H9 (cell line): ENCODE measurements at places on chromosomes 6 and 20. TPM values are rescaled to one million over a fixed set of nuclear protein-coding genes. Genes with fewer than 3 reads are reported as not detected.
A peak's percentile ranks its signal among the peaks of the same experiment; 100 is the strongest.

GRCh38 chr6:55997223-55997874, 122.0 kb upstream of the BMP5 start:
- no peak overlapping the region for H3K27ac ChIP-seq
- H3K27me3 ChIP-seq, result no peaks in the 10 kb centered on the region
- H3K4me1 ChIP-seq, result no peaks in the 10 kb centered on the region
- no peak for DNase-seq

The SIRPB2 gene
- total RNA-seq, result not detected in 2 replicates

DNA sequence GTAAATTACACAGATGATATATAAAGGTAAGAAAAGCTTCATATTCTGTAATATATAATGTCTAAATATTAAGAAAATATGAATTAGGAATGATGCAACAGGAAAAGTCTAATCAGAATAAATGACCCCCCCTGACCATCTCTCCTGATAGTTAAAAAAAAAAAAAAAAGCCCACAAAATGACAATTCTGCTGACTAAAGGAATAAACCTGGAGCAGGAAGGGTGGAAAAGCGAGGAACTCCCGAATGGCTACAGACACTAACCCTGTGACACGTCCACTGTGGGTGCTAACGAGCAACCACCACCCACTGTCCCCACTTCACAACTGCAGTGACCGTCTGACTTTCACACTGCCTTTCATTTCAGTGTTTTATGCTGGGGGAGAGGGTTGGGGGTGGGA, 67.6 kb upstream of the FOXQ1 start:
- DNase-seq, result no peak
- no peak overlapping the region for H3K4me3 ChIP-seq
- H3K27ac ChIP-seq, result no peak overlapping the region
- 0 out of 2 replicates have a peak, but pooled peaks cover 4% of the 10 kb centered on the region for H3K4me1 ChIP-seq

DNA sequence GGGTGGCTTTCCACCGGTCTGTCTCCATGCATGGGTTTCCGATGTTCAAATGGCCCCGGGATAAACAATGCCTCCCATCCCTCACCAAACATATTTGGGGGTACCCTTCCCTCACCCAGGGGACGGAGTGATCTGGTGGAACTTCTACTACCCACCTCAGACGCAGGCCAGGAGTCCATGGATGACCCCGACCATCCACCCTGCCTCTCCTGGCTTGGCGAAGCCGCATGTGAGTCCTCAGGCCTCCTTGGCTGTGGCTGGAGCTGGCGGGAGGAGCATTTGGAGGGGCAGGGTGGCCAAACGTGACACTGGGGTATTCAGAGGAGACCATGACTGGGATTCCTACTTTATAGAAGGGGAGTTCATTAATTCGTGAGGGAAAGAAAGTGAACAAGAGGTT, 45.9 kb upstream of the FRMD1 start:
- H3K4me1 ChIP-seq, result no peaks in the 10 kb centered on the region
- H3K4me3 ChIP-seq, result no peak overlapping the region
- no peak for DNase-seq
- H3K27ac ChIP-seq, result no peak overlapping the region
- no peaks in the 10 kb centered on the region for H3K27me3 ChIP-seq
- peaks cover 3% of the 10 kb centered on the region; the same call in 1 of the 3 replicates for H3K36me3 ChIP-seq

The SIRPA gene
- 5.8 and 6.0 TPM in 2 replicates for total RNA-seq

The MAD2L1BP gene
- total RNA-seq, result 46.3 and 47.6 TPM in 2 replicates

The RIPOR2 gene
- 5.0 and 5.1 TPM in 2 replicates for total RNA-seq

- no peaks in the 10 kb centered on the region for H3K4me1 ChIP-seq
- H3K27me3 ChIP-seq, result no peaks in the 10 kb centered on the region; the same call in 1 of the 2 replicates
- DNase-seq, result no peak
- H3K27ac ChIP-seq, result no peak overlapping the region
- H3K36me3 ChIP-seq, result no peaks in the 10 kb centered on the region
Observed at GRCh38 chr20:61115364-61116065, 136.5 kb upstream of the CDH4 start.

The SPDEF gene
- total RNA-seq, result 0.15 and 0.22 TPM in 2 replicates

- peaks cover 47% of the 10 kb centered on the region for H3K36me3 ChIP-seq
- no peak overlapping the region for H3K4me3 ChIP-seq
- H3K4me1 ChIP-seq, result no peaks in the 10 kb centered on the region
- DNase-seq, result no peak
- H3K27me3 ChIP-seq, result no peaks in the 10 kb centered on the region
Observed at GRCh38 chr6:39184906-39185580, 44.2 kb downstream of the KCNK5 start.

DNA sequence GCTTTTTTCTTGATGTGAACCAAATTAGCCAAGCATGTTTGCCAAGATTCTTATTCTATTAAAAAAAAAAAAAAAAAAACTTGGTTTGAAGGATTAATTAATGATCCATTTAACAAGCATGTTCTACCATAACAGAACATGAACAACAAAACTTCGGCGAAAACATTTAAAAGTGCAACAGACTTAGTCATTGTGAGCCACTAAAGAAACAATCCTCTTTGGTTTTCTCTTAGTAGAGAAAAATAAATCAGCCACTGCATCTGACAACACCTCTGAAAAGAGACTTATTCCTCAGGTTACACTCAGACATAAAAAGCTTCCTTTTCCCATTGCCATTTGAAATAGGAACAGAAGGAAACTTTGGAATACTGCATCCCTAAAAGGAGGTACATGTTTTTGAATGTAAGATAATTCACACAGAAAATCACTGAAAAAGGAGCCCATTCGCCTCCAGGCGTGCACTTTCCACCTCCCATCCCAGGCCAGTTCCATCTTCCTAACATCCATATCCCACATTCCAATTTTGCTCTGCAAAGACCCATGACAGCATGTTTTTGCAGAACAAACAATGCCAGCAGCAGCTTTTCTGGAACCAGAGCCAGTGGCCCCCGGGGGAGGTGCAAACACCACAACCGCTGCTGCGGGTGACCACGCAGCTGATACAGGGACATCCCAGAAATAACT, 79.5 kb downstream of the ZMYND8 start:
- DNase-seq, result no peak
- H3K4me1 ChIP-seq, result no peaks in the 10 kb centered on the region; the same call in 1 of the 2 replicates
- H3K36me3 ChIP-seq, result peaks cover 92% of the 10 kb centered on the region
- H3K27me3 ChIP-seq, result no peaks in the 10 kb centered on the region
- H3K27ac ChIP-seq, result no peak overlapping the region

DNA sequence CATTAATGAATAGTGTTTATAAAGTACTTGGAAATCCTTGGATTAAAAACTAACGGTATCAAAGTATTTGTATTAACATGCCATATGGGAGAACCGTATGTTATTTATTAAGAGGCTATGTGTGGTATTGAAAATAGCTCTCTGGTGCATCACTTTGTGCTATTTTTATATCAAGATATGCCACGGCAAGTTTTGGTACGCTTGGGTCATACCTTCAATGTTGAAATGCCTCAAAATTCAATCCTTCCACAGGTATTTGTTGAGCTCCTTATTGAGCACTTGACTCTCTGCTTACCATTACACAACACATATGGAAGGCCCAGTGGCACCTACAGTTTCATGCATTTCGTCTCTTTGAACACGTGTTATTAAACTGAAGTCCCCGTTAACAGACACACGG, 647.9 kb downstream of the KIF16B start:
- no peak overlapping the region for H3K4me3 ChIP-seq
- H3K27ac ChIP-seq, result no peak overlapping the region
- no peak for DNase-seq
- H3K4me1 ChIP-seq, result no peaks in the 10 kb centered on the region; the same call in 1 of the 2 replicates
- H3K27me3 ChIP-seq, result no peaks in the 10 kb centered on the region

The OSBPL2 gene
- total RNA-seq, result 42.9 and 47.3 TPM in 2 replicates

GRCh38 chr6:32643904-32644303, 6.7 kb downstream of the HLA-DQA1 start:
- no peaks in the 10 kb centered on the region for H3K4me1 ChIP-seq
- H3K4me3 ChIP-seq, result no peak overlapping the region
- no peaks in the 10 kb centered on the region for H3K36me3 ChIP-seq
- no peaks in the 10 kb centered on the region for H3K27me3 ChIP-seq
- DNase-seq, result no peak
- H3K27ac ChIP-seq, result no peak overlapping the region

GRCh38 chr20:31560094-31560745, 44.9 kb upstream of the ID1 start:
- peak; percentile 82 for DNase-seq
- peaks cover 47% of the 10 kb centered on the region for H3K36me3 ChIP-seq
- H3K4me3 ChIP-seq, result no peak overlapping the region
- no peaks in the 10 kb centered on the region for H3K27me3 ChIP-seq
- no peaks in the 10 kb centered on the region for H3K4me1 ChIP-seq

DNA sequence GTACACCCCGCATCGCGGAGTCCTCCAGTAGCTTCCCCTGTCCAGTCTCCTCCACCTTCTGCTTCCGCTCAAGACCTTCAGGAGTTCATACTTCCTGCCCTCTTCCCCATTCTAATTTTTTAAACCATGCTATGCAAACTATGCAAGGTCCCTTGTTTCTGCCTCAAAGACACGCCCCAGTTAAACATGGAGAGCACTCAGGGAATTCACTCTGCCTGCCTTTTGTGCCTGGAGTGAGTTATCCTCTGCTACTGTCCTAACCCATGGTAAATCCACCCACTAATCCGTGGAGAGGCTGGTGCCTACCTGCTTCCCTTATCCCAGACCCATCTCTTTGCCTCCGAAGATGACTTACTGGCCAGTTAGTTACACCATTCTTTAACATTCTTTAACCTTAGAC, 473.7 kb upstream of the JARID2 start:
- H3K4me1 ChIP-seq, result peaks cover 6% of the 10 kb centered on the region; the same call in 1 of the 2 replicates
- H3K27me3 ChIP-seq, result no peaks in the 10 kb centered on the region
- no peak overlapping the region for H3K27ac ChIP-seq
- peak; percentile 39 for DNase-seq
- no peak overlapping the region for H3K4me3 ChIP-seq

DNA sequence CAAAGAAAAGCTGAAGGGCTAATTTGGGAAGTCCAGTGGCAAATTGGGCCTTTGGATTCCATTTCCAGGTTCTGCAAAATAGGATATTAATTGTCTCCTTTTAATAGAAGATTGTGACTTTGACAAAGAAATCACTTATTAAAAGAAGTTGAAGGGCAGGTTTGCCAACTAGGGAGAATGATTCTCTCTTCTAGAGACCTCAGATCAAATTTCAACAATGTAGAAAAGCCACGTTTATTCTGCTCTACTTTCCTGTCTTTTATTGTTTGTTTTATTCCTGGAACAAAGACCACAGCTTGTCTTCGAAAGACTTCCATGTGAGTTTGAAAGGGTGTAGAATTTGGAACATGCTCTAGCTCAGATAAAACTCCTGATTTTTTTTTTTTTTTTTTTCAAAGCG, 65.5 kb upstream of the PRL start:
- H3K27ac ChIP-seq, result no peak overlapping the region
- H3K4me3 ChIP-seq, result no peak overlapping the region
- no peak for DNase-seq

The VSX1 gene
- total RNA-seq, result not detected in 2 replicates

DNA sequence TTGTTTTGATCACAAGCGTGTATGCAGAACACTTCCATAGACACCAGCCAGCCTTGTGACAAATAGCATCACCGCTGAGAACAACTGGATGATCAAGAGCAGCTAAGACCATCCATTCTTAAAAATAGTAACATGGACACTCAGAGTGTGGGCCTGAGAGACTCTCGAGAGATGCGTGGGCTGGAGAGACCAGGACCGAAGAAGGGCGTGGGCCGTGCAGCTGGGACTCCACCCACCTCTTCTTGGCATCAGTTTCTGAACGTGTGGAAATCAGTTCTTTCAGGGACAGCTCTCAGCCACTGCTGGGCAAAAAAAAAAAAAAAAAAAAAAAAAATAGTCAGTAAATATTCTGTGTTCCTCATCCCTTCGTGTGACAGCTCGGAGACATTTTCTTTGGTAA, 314.5 kb upstream of the CDH4 start:
- no peak overlapping the region for H3K27ac ChIP-seq
- no peak for DNase-seq
- H3K36me3 ChIP-seq, result no peaks in the 10 kb centered on the region
- no peaks in the 10 kb centered on the region; the same call in 1 of the 2 replicates for H3K27me3 ChIP-seq
- peaks cover 3% of the 10 kb centered on the region; the same call in 1 of the 2 replicates for H3K4me1 ChIP-seq

DNA sequence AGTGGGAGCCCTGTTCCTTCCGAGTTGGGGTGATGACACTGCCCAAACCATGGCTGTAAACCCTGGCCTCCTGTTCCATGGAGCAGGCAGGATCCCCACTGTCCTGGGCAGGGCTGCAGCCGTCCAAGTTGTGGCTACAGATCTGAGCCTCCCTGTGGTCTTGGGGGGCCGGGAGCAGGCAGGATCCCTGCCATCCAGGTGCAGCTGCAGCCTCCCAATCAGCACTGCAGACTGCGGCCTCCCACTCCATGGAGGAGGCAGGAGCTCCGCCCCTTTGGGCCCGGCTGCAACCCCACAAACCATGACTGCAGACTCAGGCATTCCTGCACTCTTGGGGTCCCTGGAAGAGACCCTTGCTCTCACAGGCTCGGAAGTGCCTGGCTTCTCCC, 872.1 kb upstream of the GJE1 start:
- H3K36me3 ChIP-seq, result no peaks in the 10 kb centered on the region
- no peaks in the 10 kb centered on the region for H3K4me1 ChIP-seq
- H3K27me3 ChIP-seq, result no peaks in the 10 kb centered on the region
- no peak overlapping the region for H3K4me3 ChIP-seq
- H3K27ac ChIP-seq, result no peak overlapping the region

The EMILIN3 gene
- 5.9 and 6.7 TPM in 2 replicates for total RNA-seq
